Activated CD4-positive, CD25-positive, alpha-beta regulatory T cell treated with anti-CD3 and anti-CD28 coated beads, Interleukin-2, amount 50 U/mL, for 16 hours (primary cell): ENCODE measurements at places on chromosomes 3 and 15.

GRCh38 chr3:4493941-4494894 lies 1.1 kb downstream of the ITPR1 start:
- no peak for DNase-seq

GRCh38 chr3:85560088-85560785 lies 601.4 kb downstream of the CADM2 start:
- DNase-seq, result no peak

DNA sequence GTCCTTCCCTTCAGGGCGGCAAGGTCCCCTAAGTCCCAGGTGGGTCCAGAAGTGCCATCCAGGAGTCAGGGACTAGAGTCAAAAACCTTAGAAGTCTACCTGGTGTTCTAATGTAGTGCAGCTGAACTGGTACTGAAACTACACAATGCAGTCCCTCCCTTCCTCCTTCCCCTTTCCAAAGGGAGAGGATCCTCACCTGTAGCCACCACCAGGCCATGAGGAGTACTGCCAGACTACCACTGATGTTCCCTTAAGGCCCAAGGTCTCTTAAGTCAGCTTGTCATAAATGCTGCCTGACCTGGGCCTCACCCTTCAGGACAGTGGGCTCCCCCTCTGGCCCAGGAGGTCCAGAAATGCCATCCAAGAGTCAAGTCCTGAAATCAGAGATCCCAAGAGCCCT lies 98.9 kb downstream of the ULK4 start:
- no peak for DNase-seq

DNA sequence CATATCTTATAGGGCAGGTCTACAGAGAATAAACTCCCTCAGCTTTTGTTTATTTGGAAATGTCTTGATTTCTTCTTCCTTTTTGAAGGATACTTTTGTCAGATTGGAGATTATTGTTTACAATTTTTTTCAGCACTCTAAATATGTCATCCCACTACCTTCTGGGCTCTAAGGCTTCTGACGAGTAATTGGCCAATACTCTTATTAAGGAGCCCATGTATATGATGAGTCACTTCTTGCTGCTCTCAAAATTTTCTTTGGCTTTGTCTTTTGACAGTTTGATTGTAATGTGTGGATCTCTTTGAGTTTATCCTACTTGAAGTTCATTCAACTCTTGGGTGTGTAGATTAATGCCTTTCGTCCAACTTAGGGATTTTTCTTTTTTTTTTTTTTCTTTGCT lies 28.9 kb upstream of the CD200R1L start:
- DNase-seq, result no peak

GRCh38 chr3:87626546-87626945 lies 350.2 kb upstream of the POU1F1 start:
- no peak for DNase-seq

DNA sequence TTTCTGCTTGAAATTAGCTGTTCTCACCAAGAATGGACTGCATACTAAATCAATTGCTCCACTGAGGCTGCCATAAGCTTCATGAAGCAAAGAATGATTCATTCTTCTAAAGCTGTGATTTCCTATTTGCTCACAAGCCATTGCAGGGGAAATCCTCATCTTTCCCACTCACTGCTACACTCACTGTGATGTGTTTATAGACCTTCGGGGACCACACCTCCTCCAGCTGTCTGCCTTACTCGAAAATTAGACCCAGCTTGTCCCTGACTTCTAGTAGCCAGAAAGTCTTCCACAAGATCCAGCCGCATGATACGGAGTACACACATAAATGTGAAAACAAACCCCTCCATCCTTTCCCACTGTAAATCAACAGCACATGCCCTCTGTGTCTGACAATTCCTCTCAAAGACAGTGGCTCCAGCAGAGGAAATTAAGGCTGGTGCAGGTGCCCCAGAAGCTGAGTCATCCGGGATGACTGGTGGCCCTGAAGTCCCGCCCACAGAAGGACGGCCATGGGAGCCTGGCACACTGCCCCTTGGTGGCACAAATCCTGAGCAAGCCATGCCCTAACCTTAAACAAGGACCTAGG lies 172.0 kb downstream of the STT3B start:
- DNase-seq, result no peak

GRCh38 chr3:64319391-64319790 lies 94.1 kb upstream of the PRICKLE2 start:
- no peak for DNase-seq

GRCh38 chr3:134885877-134886621 lies 91.0 kb downstream of the EPHB1 start:
- no peak for DNase-seq
